Fibroblast of lung (primary cell): ENCODE measurements at places on chromosomes 6 and 20. TPM values are rescaled to one million over a fixed set of nuclear protein-coding genes. Genes with fewer than 3 reads are reported as not detected.
A peak's percentile ranks its signal among the peaks of the same experiment; 100 is the strongest.

DNA sequence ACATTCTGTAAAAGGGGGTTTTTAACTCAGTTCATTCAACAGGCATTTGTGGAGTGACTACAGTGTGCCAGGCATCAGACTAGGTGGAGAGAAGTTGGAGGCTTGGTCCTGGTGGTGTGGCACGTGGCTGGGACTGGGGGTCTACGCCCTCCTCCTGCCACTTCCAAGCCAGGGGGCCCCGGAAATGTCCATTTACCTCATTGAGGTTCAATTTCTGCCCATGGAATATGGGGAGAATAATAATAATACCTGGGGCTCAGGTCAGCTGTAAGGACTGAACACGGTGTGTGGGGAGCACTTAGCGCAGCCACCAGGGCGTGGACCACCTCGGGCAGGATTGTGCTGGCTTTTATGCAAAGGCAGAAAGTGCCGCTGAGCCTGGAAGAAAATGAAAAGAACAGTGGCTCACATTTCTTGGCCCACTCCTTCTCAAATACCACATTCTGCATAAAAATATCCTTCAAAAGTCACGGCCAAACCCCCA lies 229.4 kb downstream of the ANKRD60 start:
- H3K4me1 ChIP-seq: no peaks in the 10 kb centered on the region
- no peak overlapping the region for H3K27ac ChIP-seq
- no peak for DNase-seq
- no peaks in the 10 kb centered on the region for H3K27me3 ChIP-seq
- no peak overlapping the region for H3K4me3 ChIP-seq

GRCh38 chr6:3506751-3507383 lies 50.0 kb upstream of the SLC22A23 start:
- H3K4me1 ChIP-seq: no peaks in the 10 kb centered on the region
- no peak for DNase-seq
- no peaks in the 10 kb centered on the region for H3K36me3 ChIP-seq
- H3K4me3 ChIP-seq: no peak overlapping the region

DNA sequence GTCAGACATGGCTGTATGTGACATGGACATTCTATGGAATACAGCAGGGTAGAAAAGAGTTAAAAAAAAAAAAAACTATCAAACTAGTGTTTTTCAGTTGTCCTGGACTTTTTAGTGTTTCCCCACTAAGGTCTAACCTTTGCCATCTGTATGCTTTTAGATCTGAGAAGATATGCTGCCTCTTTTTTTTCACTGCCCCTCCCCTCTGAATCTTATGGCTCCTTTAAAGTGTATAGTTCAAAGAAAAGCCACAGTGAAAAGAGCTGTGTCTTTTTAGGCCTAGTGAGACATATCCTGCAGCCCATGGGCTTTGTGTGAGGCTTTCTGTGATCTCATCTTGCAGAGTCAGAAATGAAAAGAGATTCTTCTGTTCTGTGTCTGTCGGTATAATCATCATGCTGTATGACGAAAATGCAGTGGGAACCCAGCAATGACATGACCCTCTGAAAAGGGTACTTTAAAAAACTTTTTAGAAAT lies 29.3 kb downstream of the ADGRG6 start:
- H3K27me3 ChIP-seq: no peaks in the 10 kb centered on the region
- peak overlapping the region; percentile 45 for H3K27ac ChIP-seq
- peaks cover 8% of the 10 kb centered on the region for H3K4me1 ChIP-seq

CCN5 gene
- 1.6 and 122 TPM in 2 replicates for polyA plus RNA-seq

DNA sequence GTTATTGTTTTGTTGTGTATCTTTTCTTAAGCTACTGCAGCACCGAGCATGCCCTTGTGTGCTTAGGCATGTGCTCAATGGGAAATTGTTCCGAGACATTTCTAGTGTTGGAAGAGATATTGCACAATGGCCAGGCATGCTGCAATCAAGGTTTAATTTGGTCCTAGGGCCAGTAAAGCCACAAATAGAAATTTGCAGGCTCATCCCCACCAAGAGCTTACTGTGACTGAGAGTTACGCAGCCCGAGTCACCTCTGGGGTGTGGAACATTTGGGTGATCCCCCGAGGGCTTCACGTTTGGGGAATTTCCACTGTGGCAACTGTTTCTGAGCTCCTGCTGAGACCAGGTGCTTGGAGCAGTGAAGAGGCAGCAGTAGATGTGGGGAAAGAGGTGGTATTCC lies 65.8 kb downstream of the ADTRP start:
- no peak overlapping the region for H3K4me3 ChIP-seq
- no peak overlapping the region for H3K27ac ChIP-seq
- no peaks in the 10 kb centered on the region for H3K36me3 ChIP-seq
- no peaks in the 10 kb centered on the region for H3K27me3 ChIP-seq
- peaks cover 12% of the 10 kb centered on the region for H3K4me1 ChIP-seq
